ENCODE measurements at places on chromosomes 2 and 18.
A peak's percentile ranks its signal among the peaks of the same experiment; 100 is the strongest.

DNA sequence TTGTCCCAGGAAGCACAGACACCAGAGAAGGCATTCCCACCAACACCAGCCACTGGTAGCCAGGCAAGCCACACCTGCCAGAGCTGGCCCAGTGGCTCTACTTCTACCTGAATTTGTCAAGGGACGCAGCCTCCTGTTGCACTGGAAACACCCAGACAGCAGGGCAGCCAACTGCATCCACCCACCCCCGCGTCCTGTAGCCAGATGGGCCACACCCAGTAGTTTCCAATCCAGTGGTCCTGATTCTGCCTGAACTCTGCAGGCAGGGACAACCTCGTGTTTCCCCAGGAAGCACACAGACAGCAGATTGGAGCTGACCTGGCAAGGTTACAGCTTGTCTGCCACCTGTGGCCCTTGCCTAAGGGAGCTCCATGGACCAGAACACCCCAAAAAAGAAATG, 18.2 kb downstream of the PFN4 start:
- no peak for DNase-seq

- DNase-seq, result no peak
These were observed 159.3 kb upstream of the MYCN start for GRCh38 chr2:15780912-15781574.

- DNase-seq, result no peak
These were observed 68.1 kb upstream of the FZD7 start for GRCh38 chr2:201965550-201965949.

- DNase-seq, result no peak
These were observed 76.4 kb upstream of the TSPYL6 start for GRCh38 chr2:54332386-54332785.

- no peak for DNase-seq
These were observed 226.9 kb upstream of the GYPC start for GRCh38 chr2:126429103-126429502.

DNA sequence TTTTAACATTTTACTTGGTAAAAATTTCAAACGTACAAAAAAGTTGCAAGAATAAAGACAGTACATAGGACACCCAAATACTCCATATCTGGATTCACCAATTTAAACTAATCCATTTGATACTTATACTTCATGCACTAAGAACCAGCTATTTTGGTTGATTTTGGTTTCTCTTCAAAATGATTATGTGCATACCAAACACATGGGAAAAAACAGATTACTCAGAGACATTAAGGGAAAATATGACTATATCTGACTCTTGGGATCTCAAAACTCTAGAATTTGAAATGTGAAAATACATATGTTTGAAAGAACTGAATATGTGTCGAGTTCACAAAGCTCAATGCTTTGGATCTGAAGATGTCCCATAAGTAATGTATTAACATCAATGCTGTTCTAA, 15.5 kb upstream of the MALL start:
- DNase-seq, result no peak

DNA sequence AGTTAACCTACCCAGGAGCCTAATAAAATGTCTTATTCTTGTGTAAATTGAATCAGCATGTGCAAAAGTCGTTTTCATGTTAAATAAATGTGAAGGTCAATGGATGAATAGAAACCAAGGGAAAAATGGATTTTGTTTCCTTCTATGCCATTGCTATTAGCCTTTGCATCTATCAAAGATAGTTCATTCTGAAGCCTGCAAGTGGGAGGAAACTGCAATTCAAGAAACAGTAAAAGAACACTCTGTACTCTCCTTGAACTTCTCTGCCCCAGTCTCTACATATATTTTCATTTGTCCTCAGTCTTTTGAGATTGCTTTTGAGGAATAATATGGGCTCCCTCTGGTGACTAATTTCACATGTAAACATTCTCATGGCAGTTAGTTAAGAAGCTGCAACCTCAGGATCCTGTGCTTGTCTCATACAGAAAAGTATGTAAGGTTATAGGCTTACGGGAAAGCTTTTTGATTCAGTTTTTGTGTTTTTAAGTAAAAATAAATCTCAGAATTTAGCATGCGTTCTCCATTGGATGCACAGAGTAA, 1590.0 kb upstream of the LRRTM1 start:
- DNase-seq, result no peak

DNA sequence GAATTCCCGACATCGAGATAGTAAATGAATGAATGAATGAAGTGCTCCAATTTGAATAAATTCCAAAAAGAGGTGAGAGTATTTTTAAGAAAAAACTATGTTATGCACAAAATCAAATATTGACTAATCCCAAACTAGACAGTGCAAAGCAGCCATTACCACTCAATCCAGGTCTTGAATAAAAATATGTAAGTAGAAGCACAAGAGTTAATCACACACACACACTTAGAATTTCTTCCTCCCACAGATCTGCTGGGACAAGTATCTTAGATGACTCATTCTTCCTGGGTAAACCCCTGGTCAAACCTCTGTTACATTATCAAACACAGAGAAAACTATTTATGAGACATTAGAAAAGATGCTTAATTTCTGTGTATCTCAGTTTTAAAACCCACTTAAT, 102.0 kb downstream of the PLA2R1 start:
- DNase-seq, result no peak

DNA sequence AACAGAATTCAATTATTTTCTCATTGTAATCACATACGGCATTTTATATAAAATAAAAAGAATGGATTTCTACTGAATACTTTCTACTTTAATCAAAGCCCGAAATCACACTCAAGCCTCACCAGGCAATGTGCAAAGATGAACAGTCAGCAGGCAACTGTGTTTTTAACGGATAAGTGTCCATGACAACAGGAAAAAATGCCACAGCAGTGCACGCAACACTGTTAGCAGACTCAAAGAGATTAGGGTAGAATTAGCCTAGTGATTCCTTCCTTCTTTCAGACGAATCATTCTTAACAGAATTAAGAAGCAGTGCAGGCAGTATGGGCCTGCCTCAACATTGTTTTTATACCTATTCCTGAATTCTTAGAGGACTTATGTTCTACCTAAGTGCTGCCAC, 135.6 kb downstream of the CDH2 start:
- DNase-seq, result no peak

DNA sequence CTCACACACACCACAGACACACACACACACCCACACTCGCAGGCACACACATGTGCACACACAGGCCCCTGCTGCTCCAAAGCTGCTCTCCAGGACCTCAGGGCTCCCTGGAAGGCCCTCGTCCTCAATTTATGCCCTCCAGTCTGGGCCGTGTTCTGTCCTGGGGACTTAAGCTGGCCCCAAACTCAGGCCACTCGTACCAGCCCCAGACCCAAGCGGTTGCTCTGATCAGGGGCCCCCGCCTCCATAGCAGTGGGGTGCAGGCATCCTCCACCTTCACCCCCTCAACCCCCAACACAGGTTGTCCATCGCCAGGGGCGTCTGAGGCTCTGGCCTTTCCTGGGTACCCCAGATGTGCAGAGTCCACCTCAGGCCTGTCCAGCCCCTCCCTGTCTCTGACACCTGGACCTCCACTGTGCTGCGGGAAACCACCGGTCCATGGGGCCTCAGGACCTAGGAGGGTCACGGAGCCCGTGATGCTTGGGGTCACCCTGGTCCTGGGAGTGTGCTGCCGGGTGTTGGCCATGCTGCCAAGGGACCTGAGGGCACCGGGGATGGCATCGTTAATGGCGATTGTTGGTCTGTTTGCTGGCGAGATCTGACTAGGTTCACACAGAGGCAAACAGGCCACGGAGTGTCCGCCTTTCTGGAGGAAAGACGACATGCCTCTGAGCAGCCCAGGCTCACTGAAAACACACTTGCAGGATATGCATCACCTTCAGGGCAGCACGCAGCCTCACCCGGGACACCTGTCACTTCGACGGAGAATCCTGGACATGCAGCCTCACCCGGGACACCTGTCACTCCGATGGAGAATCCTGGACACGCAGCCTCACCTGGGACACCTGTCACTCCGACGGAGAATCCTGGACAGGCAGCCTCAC, 155.6 kb downstream of the NDUFA10 start:
- DNase-seq, result no peak

- no peak for DNase-seq
These were observed 618.3 kb upstream of the SETBP1 start for GRCh38 chr18:44062345-44062744.

DNA sequence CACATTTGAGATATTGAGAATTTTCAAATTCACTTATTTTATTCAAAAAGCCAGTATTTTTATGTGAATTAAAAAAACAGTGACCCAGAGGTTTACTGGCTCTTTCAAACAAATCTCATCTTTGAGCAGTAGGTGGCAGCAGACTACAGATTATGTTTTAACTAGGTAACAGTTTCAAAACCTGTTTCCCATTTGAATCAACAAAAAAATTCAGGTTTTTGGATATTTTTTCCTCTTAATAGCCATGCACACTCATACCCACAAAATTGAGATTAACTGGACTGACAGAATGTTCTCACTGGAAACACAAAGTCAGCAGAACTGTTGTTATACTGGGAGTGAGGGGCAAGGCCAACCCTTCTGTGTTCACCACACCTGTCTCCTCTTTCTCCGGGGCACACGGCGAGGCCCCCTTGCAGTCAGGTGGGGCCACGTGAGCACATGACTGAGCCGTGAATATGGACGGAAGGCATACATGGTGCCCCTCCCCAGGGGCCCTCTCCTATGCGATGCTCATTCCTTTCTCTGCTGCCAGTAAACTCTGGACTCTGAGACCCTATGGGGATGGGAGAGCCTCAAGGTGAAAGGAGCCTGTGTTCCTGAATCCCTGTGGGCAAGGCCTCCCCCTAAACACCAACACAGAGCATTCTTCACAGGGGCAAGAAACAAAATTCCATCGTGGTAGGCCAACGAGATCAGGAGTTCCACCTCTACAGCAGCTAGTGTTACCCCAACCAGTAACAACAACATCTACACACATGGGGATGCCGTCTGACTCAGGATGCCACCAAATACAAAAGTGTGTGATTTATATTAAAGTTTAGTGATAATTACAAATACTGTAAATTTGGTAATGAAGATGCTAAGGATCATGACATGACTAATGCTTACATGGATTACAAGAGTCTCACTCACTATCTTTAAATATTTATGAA, 80.4 kb downstream of the LPIN2 start:
- DNase-seq, result peak; percentile 32

GRCh38 chr2:227846831-227847230, 24.6 kb upstream of the DAW1 start:
- DNase-seq, result no peak

GRCh38 chr2:67050622-67051021, 346.5 kb upstream of the ETAA1 start:
- no peak for DNase-seq

Data from T follicular helper cell (primary cell).